ENCODE measurements at places on chromosomes 3 and 15.

DNA sequence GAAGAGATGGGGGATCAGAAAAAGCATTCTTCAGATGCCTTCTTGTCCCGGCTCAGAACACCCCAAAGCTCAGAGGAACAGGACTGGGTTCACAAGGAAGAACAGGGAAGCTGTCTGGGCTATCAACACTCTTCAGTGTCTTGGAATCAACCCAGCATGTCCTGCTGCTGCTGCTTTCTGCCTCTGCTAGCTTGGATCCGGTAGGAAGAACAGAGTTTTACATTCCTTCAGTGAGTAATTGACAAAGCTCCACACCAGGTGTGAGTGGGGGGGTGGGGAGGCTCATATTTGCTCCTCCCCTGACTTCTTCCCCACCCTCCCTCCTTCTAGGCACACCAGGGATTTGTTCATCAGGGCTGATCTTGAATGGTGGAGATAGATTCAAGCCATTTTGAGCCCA, 13.1 kb upstream of the ETV5 start:
- DNase-seq: no peak

- no peak for DNase-seq
These were observed 65.5 kb upstream of the C3orf49 start for GRCh38 chr3:63753567-63753966.

GRCh38 chr3:93992207-93992606, 12.3 kb downstream of the ARL13B start:
- DNase-seq: no peak

GRCh38 chr3:102526865-102527264, 92.0 kb downstream of the ZPLD1 start:
- no peak for DNase-seq

DNA sequence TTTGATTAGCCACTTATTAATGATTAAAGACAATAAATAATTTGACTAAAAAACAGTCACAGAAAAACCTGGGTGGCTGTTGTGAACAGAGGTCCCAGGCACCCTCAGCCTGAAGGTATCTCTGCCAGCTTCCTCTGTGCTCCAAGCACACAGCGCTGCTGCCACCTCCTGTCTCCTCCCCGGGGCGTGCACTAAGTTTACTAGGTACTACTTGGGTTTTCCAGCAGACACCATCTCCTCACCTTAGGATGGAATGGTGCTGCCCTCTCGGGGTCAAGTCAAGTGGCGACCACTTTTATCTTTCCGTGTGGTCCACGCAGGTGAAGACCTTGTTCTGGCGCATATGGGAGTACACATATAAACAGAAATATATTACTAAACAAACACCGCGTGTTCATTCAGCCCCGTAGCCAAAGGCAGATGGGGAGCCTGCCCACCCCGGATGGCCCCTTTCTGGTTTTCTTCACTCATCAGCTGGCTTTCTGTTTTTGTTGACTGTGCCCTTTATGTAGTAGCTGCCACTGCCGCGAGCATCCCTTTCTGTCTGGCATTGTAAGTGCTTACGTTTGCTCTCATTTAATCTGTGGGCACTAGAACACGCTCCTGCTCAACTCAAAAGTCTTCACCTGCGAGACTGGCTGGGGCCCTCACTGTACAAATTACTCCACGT, 128.0 kb downstream of the LRIG1 start:
- peak; percentile 23 for DNase-seq

DNA sequence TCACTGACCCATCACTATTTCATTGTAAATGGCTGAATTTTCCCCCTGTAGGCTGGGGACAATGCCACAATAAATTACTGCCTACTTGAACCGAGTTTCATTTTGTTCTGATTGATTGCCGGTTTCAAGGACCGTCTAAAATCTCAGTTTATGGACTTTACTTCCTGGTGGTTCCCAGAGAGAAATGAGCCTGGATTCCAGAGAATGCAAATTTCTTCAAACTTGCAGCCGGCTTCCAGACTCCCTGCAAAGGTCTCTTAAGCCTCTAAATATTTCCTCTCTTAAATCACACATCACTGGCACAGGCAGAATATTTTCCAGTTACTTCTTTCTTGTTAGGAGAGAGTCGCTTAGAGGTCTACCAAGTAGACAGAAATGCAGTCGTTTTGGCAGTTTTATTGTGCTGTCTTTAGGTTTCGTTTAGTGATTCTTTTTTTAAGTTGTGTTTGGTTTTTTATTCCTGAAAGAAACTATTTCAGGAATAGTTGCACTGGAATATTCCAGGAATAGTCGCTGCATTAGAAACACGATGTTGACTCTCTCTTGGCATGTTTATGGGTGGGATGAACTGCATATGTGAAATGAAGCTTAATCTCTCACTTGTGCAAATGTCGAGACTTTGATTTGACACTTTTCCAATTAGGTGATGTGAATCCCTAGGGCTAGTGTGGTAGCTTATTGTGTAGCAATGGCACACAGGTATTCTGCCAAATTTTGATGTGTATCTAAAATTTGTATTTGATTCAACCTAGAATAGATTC, 284.1 kb upstream of the NR2E3 start:
- DNase-seq: no peak

DNA sequence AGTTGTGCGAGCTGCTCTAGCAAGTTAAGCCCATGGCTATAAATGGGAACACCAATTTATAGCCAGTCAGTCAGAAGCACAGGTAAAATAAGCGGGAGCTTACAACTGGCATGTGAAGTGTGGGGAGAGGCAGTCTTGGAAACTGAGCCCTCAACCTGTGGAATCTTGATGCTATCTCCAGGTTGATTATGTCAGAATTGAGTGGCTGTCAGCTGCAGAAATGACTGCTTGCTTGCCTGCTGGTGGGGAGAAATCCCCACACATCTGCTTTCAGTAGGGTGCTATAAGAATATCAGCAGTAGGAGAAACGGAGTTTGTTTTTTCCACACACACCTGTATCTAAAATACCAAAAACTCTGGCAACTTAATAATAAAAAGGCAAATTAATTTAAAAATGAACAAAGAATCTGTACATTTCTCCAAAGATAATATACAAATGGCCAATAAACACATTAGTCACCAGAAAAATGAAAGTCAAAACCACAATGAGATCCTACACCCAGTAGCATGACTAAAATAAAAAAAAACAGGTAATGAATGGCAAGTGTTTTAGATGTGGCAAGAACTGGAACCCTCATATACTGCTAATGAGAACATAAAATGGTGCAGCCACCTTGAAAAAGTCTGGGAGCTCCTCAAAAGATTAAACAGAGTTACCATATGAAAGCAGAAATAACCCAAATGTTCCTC, 26.0 kb upstream of the MAP4 start:
- no peak for DNase-seq

DNA sequence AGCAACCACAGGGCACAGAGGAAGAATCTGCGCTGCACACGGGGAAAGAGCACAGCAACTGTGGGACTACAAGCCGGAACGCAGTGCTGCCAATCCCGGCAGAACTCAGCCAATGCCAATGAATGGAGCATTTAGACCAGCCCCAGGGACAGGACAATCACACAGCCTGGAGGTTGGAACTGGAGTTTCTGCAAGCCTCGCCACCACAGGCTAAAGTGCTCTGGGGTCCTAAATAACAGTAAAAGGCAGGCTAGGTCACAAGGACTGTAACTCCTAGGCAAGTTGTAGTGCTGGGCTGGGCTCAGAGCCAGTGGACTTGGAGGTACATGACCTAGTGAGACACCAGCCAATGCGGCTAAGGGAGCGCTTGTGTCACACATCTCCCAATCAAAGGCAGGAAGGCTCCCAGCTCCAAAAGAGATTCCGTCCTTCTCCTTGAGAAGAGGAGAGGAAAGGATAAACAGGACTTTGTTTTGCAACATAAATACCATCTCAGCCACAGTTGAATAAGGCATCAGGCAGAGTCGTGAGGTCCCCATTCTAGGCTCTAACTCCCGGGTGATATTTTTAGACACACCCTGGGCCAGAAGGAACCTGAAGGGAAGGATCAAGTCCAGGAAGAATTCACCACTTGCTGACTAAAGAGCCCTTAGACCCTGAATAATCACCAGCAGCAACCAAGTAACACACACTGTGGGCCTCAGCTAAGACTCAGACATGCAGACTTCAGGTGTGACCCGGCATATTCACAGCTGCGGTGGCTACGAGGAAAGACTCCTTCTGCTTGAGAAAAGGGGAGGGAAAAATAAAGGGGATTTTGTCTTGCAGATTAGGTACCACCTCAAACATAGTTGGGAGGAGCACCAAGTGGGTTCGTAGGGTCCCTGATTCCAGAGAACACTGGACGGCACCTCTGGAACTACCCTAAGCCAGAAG, 85.5 kb upstream of the XXYLT1 start:
- DNase-seq: no peak

DNA sequence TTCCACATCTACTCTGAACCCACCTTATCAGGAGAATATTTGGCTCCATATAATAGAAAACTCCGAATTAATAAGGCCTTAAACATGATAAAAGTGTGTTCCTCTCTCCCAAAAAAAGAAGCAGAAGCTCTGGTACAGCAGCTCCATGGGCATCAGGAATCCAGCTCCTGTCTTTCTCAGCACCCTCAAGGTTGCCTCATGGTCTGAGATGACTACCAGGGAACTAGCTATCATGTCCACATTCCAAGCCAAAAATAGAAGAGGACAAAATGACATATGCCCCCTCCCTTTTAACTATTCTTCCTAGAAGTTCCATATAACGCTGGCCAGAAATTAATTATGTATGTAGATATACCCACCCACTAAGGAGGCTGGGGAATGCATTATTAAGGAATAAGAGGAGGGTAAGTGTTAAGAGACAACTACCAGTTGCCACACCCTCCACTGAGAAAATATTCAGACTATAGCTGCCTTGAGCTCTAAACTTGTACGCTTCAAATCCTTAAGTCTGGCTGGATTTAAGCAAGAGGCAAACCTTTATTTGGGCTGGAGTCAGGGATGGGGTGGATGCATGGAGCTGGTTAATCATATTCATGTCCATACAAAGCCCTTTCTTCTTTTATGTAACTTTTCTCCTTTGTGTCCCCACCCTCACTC, 35.8 kb upstream of the CTDSPL start:
- no peak for DNase-seq

- DNase-seq: peak; percentile 11
These were observed 24.3 kb downstream of the TBC1D21 start for GRCh38 chr15:73897441-73898261.

DNA sequence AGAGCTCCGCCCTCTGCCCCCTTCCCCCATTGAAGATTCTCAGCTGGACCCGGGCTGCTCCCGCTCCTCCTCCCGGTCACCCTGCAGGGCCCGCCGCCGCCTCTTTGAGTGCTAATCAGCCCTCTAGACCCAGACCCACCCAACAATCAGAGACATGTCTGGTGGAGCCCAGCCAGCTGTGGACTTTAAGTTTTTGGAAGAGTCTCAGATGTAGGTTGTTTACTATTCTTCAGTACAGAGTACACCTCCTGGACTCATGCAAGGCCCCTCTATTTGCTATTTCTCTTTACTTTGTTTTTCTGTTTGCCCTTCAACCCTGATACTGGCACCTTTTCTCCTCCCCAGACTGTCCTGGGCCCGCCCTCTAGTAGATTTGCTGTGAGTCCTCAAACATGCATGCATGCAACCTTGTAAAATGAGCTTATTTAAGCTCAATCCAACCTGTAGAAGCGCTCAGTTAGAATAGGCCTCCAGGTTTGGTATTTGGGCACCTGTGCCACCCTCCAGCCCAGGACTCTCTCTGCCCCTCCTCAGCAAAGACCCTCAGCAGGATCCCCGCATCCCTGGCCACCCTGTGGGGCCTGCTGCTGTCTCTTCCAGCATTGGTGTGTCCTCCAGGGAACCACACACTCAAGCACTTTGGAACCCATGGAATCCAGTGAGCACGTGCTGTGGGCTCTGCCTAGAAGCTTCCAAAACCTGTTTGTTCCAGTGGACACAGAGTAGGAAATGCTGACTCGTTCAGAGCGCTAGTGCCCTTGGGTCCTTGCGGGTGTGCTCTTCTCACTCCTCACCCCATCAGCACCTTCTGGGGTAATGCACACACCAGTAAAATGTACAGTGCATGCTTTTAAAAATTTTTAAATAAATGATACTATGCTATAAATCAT, 4.6 kb downstream of the PRR23E start:
- no peak for DNase-seq

DNA sequence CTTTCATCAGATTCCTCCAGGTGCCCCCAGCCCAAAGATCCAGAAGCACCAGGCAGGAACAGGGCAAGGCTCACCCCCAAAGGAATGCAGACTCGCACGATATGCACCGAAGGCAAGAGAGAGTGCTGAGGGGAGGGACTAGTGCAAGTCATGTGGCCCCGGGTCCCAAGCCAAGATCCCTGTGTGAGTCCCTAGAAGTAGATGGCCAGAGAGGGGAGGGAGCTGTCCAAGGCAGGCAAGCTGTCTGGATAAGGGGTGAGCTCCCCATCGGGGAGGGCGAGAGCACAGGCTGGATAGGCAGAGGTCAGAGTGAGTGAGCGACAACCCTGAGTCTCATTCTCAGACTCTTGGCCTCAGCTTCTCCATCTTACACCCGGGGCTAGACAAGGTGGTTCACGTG, 171.5 kb upstream of the LINGO1 start:
- no peak for DNase-seq

GRCh38 chr3:143628971-143629370, 219.3 kb downstream of the SLC9A9 start:
- DNase-seq: no peak

DNA sequence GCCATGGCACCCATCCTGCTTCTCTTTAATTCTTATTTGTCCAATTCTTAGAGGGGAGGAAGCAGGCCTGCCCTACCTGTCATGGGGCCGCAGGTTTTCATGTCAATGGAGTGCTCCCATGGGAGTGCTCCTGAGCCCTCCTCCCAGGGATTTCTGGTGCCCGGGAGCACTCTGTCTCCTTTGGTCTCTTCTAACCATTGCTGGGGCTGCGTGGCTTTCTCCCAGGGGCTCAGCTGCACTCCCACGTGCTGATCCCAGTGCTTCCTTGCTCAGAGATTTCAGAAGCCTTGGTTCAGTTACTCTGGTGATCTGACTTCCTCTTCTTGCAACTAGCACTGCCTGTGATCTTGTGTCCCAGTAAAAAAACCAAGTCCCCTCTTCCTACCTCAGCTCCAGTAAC, 68.0 kb upstream of the ARL8B start:
- DNase-seq: no peak

- DNase-seq: peak; percentile 13
These were observed 1.6 kb upstream of the TEX264 start for GRCh38 chr3:51669241-51670052.

- no peak for DNase-seq
These were observed 55.2 kb downstream of the KCNAB1 start for GRCh38 chr3:156175570-156175969.

DNA sequence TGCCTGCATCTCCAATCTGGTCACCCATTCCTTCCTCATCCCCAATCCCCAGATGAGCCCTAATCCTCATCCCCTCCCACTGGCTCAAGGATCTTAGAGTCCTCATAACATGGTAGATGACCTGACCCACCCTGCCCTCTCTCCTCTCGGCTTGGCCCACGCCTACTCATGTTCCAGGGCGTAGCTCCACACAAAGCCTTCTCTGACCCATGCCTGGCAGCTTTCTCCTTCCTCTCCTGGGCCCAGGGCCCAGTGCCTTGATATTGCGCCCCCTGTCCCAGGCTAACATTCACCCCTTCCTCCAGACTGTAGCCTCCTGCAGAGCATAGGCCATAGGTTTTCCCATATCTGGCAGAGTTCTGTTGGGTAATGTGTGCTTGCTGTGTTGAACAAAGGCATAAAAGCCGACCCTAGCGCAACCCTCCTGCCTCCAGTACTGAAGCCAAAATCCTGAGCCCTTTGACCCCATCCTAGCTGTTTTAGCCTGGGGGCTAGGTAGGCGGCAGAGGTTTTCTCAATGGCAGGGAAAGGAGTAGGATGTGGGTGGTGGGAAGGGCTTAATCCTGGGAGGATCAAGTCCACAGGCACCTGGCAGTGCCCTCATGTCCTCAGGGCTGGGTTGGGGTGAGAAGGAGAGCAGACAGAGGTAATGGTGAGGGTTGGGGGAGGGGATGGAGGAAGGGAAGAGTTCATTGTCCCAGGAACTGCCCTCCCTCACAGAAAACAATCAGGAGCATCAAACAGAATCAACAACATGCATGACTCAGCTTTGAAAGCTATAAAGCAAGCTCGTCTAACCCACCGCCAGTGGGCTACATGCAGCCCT, 35.5 kb downstream of the MESD start:
- no peak for DNase-seq
